ENCODE measurements at places on chromosomes 12 and 14. TPM values are rescaled to one million over a fixed set of nuclear protein-coding genes. Genes with fewer than 3 reads are reported as not detected.

Gene OR4E2
- 0.12 TPM for total RNA-seq

Gene KRT74
- total RNA-seq = not detected

Gene SMAGP
- 10.2 TPM for total RNA-seq

Gene HEBP1
- total RNA-seq = 16.1 TPM

Gene POTEM
- total RNA-seq = not detected
